Mammary epithelial cell (primary cell): ENCODE measurements at places on chromosomes 6 and 20. TPM values are rescaled to one million over a fixed set of nuclear protein-coding genes. Genes with fewer than 3 reads are reported as not detected.

SLC17A3 gene
- total RNA-seq = not detected

TAP2 gene
- total RNA-seq = 41.8 TPM

PDE10A gene
- not detected for total RNA-seq

TP53TG5 gene
- total RNA-seq = not detected

VSTM2L gene
- total RNA-seq = 1.7 and 3.4 TPM in 2 replicates

CST2 gene
- not detected for total RNA-seq

MRAP2 gene
- total RNA-seq = 0.40 and 0.54 TPM in 2 replicates

RALGAPB gene
- 42.3 and 51.7 TPM in 2 replicates for total RNA-seq

TGM3 gene
- total RNA-seq = not detected

PRPF6 gene
- 33.5 TPM for total RNA-seq

IL17F gene
- not detected for total RNA-seq

ULBP1 gene
- 5.2 and 13.0 TPM in 2 replicates for total RNA-seq

ADGB gene
- total RNA-seq = not detected in 2 replicates

HSD17B8 gene
- total RNA-seq = 16.0 TPM

TMEM217 gene
- 1.7 and 2.7 TPM in 2 replicates for total RNA-seq

MAK gene
- under 0.01 TPM for total RNA-seq

GPX5 gene
- total RNA-seq = not detected in 2 replicates

CST7 gene
- total RNA-seq = not detected in 2 replicates

- DNase-seq = peak; percentile 41
Observed at GRCh38 chr6:105045526-105045925, 88.6 kb downstream of the LIN28B start.

DNA sequence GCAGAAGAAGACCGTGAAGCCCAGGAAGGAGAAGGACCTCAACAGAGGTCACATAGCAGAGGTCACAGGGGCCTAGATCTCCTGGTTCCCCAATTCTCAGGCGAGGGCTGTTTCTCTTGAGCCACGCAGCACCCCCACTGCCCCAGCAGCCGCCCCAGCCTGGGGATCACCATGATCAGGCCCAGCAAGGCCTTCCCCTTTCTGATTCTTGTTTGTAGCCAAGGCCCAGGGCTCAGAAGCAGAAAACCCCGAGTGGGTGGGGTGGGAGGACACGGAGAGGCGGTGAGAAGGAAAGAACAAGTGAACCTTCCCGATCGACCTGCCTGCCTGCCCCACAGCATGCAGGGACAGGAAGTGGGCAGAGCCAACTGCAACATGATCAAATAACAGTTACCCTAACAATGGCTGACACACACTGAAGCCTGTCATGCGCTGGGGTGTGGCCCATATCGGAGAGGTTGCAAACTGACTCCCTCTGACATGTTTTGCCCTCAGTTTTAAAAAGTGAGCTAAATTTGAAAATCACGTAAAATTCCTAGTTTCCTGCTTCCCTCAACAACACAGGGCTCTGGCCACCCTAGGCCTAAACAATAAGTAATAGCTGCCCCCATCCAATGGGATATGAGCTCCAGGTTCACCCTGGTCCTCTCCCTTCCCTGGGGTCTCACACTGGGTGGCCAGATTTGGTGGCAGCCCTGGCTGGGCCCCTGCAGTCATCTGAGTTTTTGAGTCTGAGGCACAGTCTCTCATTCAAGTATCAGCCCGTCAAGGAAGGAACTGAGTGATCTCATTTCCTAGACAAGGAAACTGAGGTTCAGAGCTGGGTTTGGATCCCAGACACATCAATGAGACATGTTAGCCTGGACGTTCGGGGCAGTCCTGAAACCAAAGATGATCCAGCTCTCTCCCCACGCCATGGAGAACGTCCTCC lies 6.5 kb downstream of the PEDS1 start:
- DNase-seq = peak; percentile 89

GRCh38 chr6:13573669-13574110 lies 711 bp upstream of the SIRT5 start:
- DNase-seq = peak; percentile 30

GRCh38 chr20:1964061-1964460 lies 29.8 kb downstream of the PDYN start:
- no peak for DNase-seq

GRCh38 chr6:33789550-33789895 lies 593 bp upstream of the LEMD2 start:
- no peak for DNase-seq

GRCh38 chr6:20028562-20028961 lies 183.7 kb downstream of the MBOAT1 start:
- DNase-seq = no peak

DNA sequence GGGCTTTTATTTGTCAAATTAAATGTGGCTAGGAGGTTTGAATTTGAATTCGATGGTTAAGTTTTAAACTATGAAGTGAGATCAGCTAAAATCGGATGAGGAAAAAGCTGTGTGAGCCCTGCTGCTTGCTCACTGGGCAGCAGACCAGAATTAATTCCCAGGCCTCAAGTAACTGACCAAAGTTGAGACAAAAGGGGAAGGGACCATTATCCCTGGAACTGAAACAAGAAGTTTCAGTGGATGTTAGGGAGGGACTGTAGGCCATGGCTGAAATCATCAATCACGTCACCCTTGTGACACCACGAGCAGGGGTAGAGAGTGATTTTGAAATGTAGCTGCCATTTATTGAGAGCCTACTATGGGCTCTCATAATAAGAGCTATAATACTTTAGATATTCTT lies 7.0 kb upstream of the PRSS35 start:
- no peak for DNase-seq

DNA sequence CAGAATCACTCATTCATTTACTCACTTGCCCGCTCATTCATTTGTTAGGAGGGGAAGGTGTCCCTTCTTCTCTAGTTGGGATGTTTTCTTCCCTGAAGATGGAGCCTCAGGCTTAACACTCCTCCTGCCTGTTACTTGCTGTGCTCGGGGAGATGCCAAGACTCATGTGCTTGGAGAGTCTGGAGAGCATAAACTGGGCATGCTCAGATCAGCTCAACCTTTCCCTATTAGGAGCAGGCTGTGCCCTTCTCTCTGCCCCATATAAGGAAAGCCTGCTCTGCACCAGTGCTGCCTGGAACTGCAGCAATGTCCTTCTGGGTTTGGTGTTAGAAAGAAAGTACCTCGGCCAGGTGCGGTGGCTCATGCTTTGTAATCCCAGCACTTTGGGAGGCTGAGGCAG lies 18.0 kb upstream of the UBE2V1 start:
- DNase-seq = no peak

DNA sequence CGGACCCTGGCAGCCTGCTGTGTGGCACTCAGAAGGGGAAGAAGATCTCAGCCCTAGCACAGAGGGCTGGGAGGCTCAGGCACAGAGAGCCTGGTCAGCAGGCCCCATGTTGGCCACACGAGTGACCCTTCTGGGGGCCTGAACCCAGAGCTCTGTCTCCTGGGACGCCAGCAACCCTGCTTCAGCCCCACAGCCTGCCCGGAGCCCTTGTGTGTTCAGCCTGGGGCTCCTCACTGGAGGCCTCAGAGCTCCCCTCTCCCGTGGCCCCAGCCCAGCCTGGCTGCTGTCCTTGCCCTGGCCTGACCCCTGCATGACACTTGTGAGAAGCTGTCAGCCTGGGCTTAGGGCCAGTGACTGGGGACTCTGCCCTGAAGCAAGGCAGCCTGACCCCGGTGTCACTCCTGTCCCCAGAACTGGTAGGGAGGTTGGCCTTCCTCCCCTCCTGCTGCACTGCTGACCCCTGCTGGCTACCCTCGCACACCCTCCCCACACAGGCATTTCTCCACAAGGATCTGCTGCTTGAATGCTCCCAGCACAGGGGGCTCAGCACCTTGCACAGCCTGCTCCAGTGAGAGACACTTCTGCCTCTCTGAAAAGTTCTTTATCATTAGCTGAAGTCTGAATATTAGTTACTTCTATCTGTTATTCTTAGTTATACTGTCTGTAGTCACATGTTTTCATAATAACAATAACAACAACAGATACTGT lies 15.4 kb upstream of the IP6K3 start:
- peak; percentile 30 for DNase-seq

- DNase-seq = no peak
Observed at GRCh38 chr6:115766745-115767462, 293.8 kb downstream of the FRK start.

- DNase-seq = no peak
Observed at GRCh38 chr20:47847884-47848485, 62.7 kb upstream of the SULF2 start.

GRCh38 chr20:1748777-1749176 lies 91.2 kb upstream of the SIRPG start:
- DNase-seq = no peak

DNA sequence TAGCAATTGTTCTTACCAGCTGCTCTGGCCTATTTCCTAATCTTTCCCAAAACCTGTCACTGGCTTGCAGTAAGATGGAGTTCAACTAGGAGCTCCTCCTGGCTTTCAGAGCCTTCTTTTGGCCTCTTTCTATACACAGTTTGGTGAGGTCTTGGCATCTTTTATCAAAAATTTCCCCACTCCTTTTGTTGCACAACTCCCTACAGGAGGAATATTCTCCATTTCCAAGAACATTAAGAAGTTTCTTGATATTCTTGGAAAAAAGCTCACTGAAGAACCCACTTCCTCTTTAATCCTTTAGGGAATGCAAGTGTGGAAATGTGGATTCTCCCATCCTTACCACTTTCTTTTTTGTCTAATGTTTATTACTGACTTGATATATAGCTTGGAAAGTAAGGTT lies 171.3 kb upstream of the KCNK16 start:
- no peak for DNase-seq

- no peak for DNase-seq
Observed at GRCh38 chr6:87289571-87289970, 32.8 kb upstream of the SMIM8 start.

GRCh38 chr6:2026133-2026532 lies 219.3 kb downstream of the GMDS start:
- DNase-seq = no peak

DNA sequence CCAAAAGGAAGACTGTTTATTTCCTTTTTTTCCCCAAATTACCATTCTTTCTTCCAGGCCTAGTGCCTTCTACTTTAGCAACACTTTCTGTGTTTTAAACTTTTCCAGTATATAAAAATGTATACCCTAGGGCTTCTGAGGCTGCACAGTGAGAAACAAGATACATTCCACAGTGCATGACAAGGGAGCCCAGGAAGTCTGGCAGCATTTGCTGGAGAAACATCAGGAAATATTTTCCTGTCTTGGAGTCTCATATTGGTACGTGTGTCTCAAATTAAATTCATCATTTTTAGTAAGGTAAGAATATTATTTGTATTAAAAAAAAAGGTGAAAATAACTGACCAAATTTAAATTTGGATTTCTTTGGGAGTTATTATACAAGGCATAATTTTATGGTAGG lies 662.6 kb downstream of the RFPL4B start:
- no peak for DNase-seq

DNA sequence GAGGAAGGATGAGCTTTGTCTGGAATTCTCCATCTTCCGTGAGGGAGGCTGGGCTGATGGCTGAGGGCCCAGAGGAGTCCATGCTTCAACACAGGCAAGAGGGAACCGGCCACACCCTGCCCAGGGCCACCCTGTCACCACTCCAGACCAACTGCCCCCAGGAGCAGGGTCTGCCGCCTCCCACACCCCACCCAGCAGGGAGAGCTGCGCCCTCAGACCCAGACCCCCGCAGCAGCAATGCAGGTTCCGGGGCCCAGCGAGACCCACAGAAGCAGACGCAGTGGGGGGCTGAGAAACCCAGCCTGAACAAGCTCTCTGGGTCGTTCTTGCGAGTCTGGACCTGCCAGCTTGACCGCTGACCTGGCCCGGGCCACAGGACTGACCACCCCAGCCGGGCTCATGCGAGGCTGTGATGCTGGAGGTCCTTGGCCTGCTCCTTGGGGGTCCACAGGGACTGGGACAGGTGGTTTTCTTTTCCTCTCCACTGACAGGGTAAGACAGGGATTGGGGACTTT lies 25.0 kb downstream of the FRMD1 start:
- DNase-seq = no peak

GRCh38 chr20:60695226-60696000 lies 556.6 kb upstream of the CDH4 start:
- DNase-seq = peak; percentile 90

DNA sequence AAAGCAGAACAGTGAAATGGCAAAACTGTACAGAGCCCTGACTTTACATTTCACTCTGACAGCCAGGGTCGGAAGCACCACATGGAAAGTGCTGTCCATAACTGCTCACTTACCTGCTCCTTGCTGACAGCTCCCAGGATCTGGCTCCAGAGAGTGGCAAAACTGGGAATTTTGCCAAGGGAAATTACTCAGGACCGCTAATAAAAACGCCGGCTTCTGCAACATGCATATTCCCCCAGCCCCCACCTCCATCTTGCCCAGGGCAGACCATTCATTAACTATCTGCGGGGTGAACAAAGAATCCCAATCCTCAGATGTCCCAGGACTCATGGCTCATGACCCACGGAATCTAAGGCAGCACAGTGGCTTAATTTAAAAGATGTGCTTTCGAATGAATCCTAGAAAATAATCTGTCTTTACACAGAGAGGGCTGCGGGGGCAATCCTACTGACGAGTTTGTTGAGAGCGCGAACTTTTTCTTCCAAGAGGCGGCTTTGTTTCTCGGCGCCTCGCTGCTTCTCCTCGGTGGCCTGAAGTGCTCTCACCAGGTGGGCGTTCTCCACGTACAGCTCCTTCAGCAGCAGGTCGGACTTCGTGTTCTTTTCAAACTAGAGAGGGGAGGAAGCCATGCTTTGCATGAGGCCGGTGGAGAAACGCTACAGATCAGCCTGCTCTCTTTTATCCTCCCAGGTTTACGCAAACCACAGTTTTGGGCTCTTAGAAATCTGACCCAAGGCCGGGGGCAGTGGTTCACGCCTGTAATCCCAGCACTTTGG lies 45.8 kb downstream of the GINS1 start:
- DNase-seq = peak; percentile 58

- no peak for DNase-seq
Observed at GRCh38 chr20:36117638-36118037, 36.9 kb upstream of the EPB41L1 start.

GRCh38 chr20:51695574-51696303 lies 72.5 kb downstream of the ATP9A start:
- DNase-seq = peak; percentile 58

DNA sequence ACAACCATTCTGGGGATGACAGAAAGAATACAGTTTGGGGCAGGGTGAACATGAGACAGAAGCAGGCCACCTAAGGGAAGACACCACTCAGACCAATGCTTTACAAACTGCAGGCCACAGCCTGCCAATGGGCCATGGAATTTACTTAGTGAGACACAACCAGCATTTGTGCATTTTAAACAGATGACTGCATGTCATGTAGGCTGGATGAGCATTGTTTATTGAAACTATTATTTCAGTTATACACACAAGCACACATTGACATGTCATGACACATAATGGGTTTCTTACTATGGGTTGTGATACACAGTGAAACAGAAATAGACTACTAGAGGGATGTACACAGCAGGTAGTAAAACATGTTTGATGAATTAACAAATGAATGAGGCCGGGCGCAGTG lies 8.0 kb downstream of the PGM3 start:
- peak; percentile 43 for DNase-seq

DNA sequence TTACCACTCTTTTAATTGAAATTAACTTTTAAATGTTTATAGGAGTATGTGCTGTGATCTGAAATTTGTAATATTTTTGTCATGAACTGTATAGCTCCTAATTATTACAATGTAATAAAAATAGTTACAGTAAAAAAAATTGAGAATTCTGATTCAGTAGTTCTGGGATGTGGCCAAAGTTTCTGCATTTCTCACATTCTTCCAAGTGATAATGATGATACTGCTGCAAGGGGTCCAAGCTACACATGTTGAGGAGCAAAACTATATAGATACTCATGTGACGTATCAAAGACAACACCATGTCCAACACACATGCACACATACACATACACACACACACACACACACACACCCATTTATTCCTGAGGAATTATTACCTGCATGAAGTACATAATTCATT lies 71.0 kb upstream of the FAM83B start:
- DNase-seq = no peak

GRCh38 chr6:51049288-51049982 lies 230.8 kb downstream of the TFAP2B start:
- no peak for DNase-seq

GRCh38 chr6:113281014-113281413 lies 576.1 kb upstream of the MARCKS start:
- no peak for DNase-seq
